KG1 (cell line): ENCODE measurements at places on chromosomes 16 and 17.

DNA sequence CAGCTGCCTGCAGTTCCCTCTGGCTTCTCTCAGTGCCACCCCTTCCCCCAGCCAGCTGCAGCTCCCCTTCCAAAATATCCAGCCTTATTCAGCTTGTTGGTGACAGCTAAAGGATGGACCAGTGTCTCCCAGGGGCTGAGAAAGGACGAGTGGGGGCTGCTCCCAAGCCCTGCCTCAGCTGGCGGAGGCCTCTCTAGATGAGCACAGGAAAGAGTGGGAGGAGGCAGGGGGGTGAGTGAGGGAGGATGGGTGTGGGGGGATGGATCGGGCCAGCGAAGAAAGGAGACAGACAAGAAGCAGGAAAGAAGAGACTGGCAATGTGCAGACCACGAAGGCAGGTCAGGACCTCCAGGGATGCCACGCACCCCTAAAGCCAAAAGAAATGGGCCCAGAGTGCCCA, 17.5 kb downstream of the PIPOX start:
- no peak for DNase-seq

DNA sequence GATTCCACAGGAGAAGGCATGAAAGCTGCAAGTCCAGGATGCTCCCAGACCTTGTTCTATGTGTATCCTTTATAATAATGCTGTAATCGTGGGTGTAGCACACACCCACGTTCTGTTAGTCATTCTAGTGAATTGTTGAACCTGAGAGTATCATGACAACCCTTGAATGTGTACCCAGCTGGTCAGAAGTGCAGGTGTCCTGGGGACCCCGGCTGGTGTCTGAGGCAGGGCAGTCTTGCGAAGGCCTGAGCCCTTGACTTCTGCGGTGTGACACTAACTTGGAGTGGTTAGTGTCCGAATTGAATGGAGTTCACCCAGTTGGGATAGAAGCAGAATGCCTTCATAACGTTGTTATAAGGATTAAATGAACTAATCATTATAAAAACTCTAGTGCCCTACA, 218.0 kb upstream of the TNRC6C start:
- no peak for DNase-seq

GRCh38 chr17:31067691-31068184, 27.0 kb upstream of the NF1 start:
- DNase-seq, result no peak

- DNase-seq, result no peak
Observed at GRCh38 chr17:12790249-12791106, 1.2 kb downstream of the ARHGAP44 start.

GRCh38 chr17:28983286-28984230, 22.3 kb downstream of the SEZ6 start:
- DNase-seq, result no peak

- no peak for DNase-seq
Observed at GRCh38 chr17:17724307-17725010, 43.2 kb downstream of the RAI1 start.

DNA sequence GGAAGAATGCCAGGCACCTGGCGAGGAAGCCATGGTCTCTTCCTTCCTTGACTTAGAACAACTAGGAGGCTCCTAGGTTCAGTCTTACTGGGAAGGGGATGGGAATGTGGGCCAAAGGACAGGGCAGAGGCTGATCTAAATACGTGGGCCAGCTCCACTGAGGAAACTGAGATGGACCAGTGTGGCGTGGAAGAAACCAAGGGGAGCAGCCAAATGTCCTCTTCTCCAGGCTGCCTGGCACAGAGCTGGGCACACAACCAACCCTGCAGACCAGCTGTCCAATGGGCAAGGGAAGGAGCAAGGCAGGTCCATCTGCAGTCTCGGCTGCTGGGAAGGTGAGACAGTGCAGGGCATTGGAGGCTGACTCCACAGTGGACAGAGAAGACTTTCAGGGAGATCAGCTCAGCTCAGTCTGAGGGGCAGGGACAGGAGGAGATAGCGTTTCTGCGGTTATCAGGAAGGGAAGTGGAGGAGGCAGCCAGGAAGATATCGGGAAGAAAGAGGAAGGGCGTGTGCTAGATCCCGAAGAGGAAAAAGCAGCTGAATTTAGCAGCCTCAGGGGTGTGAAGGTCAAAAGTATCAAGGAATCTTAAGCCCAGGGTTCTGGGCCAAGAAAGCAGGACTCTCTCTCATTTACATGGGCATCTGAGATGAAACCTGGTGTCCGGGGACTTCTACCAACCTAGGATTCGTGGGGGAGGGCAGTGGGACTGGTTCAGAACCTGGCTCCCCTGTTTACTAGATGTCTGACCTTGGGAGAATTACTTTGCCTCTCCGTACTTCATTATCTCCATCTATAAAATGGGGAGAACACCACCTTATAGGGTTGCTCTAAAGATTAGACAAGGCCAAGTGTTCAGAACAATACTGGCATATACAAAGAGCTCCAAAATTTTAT, 1.8 kb downstream of the KIFC3 start:
- no peak for DNase-seq

DNA sequence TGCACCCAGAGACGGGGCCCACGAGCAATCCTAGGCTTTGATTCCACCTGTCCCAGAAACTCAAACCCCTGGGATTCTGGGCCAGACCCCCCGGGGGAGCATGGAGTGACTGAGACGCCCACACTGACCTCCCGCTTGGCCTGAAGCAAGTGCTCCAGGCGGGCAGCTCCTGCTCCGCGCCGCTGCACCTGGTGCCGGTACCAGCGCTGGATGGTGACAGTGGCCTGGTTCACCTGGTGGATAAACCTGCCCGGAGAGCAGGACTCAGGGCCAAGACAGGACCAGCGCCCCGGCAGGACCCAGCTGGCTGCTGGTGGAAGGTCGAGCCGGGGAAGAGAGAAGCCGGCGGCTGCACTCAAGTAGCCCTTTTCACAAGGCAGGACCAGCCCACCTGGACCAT, 22.6 kb downstream of the CEP131 start:
- no peak for DNase-seq

GRCh38 chr17:68172461-68172954, 75.3 kb upstream of the AMZ2 start:
- peak; percentile 20 for DNase-seq

DNA sequence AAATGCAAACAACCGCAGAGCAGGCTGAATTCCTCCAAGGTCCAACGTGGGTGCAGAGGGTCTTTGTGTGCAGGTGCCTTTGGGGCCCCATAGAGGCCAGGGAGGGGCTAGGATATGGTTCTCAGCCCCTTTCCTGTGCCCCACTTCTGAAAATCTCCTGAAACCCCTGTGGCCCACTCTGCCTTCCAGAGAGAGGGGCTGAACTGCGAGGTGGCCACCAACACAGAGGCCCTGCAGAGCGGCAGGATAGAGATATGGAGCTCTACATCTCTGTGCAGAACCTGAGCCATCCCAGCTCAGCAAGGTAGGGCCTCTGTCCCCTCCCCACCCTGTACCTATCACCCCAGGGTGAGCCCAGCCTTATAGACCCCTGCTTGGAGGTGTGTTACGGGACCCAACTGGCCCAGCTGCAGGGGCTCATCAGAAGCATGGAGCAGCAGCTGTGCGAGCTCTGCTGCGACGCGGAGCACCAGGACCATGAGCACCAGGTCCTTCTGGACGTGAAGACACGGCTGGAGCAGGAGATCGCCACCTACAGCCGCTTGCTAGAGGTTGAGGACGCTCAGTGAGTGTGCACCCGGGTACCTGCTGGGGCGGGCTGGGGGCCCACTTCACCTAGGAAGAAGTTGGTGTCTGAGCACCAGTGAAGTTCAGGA, 5.5 kb downstream of the USP6 start:
- no peak for DNase-seq

GRCh38 chr16:14545346-14545884, 84.6 kb downstream of the PARN start:
- DNase-seq, result no peak

DNA sequence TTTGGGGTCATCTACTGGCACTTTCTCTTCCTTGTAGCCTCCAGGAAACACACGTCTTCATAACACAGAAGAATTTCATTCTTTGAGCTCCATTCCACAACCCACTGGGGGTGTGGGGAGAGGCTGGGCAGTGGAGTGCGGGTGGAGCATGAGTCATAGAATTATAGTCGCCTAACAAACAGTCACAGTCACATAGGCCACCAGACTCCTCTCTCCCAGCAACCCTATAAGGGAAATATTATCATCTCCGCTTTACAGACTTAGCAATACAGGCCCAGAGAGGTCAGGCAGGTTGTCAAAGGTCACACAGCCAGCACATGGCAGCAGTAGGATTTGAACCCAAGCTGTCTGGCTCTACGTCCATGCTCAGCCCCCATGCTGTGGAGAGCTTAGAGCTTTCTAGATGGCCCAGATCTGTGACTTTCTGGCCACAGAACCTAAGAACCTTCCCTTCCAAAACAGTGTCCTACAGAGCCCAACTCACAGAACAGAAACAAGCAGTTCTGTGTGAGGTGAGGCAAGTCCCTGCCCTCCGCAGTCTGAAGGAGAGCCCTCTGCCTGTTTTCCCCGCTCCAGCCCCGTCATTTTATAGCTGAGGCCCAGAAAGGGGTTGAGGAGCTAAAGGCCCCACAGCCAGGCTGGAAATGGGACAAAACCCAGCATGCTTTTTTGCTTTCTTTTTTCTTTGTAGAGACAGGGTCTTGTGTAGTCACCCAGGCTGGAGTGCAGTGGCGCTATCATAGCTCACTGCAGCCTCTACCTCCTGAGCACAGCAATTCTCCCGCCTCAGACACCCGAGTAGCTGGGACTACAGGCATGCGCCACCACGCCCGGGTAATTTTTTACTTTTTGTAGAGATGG, 10.7 kb upstream of the LITAF start:
- DNase-seq, result no peak

DNA sequence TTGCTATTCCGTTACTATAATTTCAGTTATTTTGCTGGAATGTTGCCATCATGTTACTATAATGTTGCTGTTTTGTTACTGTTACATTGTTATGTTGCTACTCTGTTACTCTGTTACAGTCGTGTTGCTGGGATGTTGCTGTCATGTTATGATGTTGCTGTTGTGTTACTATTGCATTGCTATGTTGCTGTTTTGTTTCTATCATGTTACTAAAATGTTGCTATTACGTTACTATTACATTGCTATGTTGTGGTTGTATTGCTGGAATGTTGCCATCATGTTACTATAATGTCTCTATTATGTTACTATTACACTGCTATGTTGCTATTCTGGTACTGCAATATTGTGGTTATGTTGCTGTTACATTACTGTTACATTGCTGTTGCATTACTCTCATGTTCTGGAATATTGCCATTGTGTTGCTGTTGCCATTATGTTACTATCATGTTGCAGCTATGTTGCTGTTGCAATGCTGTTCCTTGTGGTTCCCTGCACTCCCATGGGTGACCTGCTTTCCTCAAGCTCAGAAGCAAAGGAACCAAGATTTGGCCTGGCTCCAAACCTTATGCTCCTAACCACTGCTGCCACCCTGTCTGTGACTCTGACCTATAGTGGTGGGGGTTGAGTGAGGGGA, 64.4 kb downstream of the ABCC6 start:
- DNase-seq, result no peak

DNA sequence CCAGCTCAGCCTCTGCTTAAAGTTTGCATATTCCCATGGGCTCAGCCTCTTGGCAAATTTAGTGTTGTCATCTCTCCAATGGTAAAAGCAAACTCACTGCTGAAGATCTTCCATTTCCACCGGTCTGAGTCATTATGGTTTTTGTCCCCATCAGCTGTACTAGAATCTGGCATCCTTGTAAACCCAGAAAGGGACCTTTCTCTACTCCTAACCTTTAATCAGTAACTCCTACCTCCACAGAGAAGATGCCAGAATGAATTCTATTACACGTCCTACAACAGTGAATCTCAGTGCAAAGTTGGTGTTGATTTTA, 45.8 kb downstream of the ZNF652 start:
- no peak for DNase-seq

DNA sequence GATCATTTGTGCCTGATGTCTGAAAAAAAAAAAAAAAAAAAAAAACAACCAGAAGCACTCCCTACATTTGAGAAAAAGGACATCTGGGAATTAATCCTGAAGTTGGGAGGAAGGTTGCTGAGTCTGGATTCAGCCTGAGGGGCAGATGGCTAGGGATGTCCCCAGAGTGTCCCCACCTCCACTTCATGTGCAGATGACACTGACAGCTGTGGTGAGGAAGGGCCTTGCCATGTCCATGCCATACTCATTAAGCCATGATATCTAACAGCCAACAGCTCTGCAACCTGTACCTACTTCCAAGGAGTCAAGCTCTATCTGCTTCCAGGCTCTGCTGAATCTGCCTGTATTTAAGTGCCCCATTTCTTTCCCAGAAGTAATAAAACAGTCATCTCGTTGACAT, 356.0 kb downstream of the CA10 start:
- no peak for DNase-seq

GRCh38 chr17:44914698-44915271, 515 bp downstream of the GFAP start:
- DNase-seq, result no peak

- no peak for DNase-seq
Observed at GRCh38 chr17:80220736-80221215, 549 bp downstream of the SLC26A11 start.

- no peak for DNase-seq
Observed at GRCh38 chr17:725746-726145, 6.7 kb upstream of the TLCD3A start.

- no peak for DNase-seq
Observed at GRCh38 chr17:20210614-20211013, 201.5 kb downstream of the SPECC1 start.

- no peak for DNase-seq
Observed at GRCh38 chr16:28202147-28202746, 9.5 kb downstream of the XPO6 start.

- no peak for DNase-seq
Observed at GRCh38 chr16:10165643-10166042, 16.6 kb downstream of the GRIN2A start.

GRCh38 chr16:74740795-74741304, 33.8 kb downstream of the FA2H start:
- no peak for DNase-seq

- peak; percentile 79 for DNase-seq
Observed at GRCh38 chr17:45218895-45219661, 2.6 kb upstream of the FMNL1 start.

DNA sequence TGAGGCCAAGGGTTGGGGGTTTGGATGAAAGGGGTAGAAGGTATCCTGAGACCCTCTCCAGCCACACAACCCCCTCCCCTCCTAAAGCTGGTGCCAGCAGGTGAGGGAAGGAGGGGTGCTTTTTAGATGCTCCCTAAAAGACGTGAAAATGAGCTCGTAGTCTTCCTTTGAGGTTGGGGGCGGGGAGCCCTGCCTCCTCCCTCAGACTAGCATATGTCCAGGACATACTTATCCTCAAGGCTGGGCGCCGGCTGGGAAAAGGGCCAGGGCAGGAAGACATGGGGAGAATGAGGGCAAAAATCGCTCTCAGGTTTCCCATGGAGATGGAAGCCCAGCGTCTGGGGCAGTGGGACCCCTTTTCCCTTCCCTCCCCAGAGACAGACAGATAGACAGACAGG, 26.7 kb downstream of the SRCIN1 start:
- DNase-seq, result no peak

- DNase-seq, result no peak
Observed at GRCh38 chr16:49537924-49538459, 164.4 kb downstream of the C16orf78 start.

GRCh38 chr16:69108064-69108904, 2.8 kb downstream of the HAS3 start:
- DNase-seq, result no peak

- DNase-seq, result no peak
Observed at GRCh38 chr17:81347437-81347836, 47.8 kb upstream of the BAHCC1 start.

GRCh38 chr16:4687946-4688673, 5.3 kb upstream of the NUDT16L1 start:
- DNase-seq, result no peak

- no peak for DNase-seq
Observed at GRCh38 chr17:40791787-40792436, 7.8 kb downstream of the KRT28 start.
